ENCODE measurements at places on chromosomes 2 and 18.

DNA sequence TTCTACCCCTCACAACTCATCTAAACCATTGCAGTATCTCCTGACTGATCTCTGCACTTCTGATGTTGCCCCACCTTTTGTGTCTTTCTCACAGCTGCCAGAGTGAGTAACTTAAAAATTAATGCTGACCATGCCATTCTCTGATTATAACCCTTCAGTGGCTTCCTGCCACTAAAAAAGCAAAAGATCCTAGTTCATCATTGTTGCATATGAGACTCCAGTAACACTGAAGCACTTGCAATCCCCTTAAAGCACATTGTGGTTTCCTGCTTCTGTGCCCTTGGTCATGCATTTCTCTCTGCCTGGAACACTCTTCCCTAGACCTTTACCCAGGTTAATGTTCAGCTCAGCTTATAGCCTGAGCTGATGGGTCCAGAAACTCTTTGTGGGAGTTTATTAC, 95.1 kb upstream of the WDSUB1 start:
- no peak for DNase-seq

- DNase-seq: no peak
Measured at GRCh38 chr2:46816846-46817726, 98.5 kb downstream of the MCFD2 start.

DNA sequence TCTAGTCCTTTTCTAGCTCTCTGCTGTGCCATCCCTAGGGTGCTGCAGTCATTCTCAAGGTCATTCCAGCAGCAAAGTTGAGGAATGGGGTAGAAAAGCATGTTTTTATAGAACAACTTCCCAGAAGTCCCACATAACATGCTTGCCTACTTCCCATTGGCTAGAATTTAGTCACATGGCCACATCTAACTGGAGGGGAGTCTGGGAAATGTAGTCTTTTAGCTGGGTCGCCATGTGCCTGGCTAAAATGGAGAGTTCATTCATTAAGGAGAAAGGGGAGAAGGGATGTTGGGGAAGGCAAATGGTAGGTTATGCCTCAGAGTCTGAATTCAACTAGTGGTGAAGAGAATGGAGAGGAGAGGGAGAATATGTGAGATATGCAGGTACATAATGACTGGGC, 85.7 kb downstream of the SLC4A3 start:
- no peak for DNase-seq

GRCh38 chr2:60530660-60531281, 22.7 kb downstream of the BCL11A start:
- peak; percentile 57 for DNase-seq

DNA sequence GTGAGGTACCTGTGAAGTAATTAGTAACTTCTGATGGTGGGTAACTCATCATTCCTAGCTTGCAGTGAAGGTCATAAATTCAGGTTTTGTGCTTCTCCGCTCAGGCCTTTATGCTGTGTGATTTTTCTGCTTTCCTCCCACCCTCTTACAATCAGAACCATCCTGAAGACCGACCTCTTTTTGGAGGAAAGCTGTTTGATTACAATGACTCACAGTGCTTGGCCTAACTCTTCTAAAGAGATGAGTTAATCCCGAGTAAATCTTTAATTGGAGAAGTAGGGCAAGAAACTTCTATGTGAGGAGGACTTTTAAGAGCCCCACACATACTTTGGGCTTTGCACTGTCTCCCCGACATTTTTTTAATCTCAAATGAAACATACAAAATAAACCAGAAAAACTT, 53.1 kb downstream of the TTC27 start:
- no peak for DNase-seq

GRCh38 chr2:158495175-158495574, 38.4 kb downstream of the PKP4 start:
- DNase-seq: no peak

DNA sequence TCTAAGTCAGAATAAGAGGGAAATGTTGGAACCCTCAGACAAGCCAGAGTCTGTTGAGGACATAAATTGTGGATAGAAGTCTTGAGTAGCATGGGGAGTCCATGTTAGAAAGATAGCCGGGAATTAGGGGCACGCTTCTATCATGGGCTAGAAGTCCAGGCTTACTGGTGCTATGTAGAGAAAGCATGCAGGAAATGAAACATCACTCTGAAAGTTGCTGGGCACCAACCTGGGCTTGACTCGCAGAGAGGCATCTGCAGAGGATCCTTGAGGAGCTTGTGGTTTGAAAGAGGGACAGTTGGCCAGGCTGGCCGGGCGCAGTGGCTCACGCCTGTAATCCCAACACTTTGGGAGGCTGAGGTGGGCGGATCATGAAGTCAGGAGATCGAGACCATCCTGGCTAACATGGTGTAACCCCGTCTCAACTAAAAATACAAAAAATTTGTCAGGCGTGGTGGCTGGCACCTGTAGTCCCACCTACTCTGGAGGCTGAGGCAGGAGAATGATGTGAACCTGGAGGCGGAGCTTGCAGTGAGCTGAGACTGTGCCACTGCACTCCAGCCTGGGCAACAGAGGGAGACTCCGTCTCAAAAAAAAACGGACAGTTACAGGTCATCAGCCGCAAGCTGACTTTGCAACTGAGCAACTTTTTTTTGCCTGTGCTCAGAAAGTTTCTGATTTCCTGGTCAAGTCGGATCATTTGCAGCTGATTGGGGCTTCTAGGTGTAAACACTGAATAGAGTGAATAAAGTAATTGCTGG, 24.9 kb downstream of the CERS6 start:
- no peak for DNase-seq

- no peak for DNase-seq
Measured at GRCh38 chr18:61984349-61984748, 91.5 kb upstream of the RNF152 start.

- DNase-seq: no peak
Measured at GRCh38 chr2:190840569-190841172, 40.0 kb upstream of the GLS start.

- peak; percentile 24 for DNase-seq
Measured at GRCh38 chr2:45776160-45776955, 124.9 kb downstream of the PRKCE start.

GRCh38 chr2:151410485-151410834, 758 bp downstream of the RIF1 start:
- DNase-seq: no peak

GRCh38 chr2:218622606-218623365, 15.1 kb downstream of the PLCD4 start:
- no peak for DNase-seq

GRCh38 chr18:41371156-41372045, 583.6 kb upstream of the PIK3C3 start:
- DNase-seq: no peak

- no peak for DNase-seq
Measured at GRCh38 chr2:208255557-208256106, 761 bp upstream of the IDH1 start.

GRCh38 chr2:66431274-66431642, 3.7 kb upstream of the MEIS1 start:
- DNase-seq: no peak

DNA sequence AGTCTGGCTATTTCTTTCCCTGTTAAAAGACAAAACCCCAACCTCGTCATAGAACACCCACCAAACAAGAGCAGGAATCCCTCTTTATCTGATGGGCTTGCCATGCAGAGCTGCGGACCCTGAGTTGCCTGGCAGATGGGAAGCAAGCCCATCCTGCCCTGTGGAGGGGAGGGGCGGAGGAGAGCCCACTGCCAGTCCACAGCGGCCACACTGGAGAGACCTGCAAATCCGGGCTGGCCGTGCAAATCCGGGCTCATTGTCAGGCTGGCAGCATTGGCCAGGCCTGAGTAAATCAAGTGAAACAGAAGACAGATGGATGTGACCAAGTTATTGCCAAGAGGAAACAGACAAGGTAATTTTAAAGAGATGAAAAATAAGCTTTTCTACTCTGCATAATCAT, 22.0 kb downstream of the MYL12B start:
- DNase-seq: no peak

GRCh38 chr2:124678043-124678442, 653.0 kb downstream of the CNTNAP5 start:
- DNase-seq: no peak

DNA sequence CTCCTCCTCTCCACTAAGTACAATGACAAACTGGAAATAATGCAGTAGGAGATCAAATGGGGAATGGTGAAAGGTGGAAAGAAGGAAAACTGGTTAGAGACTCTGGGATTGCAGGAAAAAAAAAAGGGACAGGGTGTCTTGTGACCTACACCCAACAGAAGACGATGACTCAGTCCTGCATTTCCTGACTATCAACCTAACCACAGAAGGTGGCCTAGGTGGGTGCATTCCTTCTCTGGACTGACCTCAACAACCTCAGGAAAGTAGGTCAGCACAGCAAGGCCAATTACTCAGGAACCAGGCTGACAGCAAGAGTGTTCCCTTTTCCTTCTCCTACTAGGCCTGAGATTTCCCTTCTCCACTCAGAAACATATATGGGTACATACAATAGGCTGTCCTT, 1386.4 kb upstream of the ZEB2 start:
- DNase-seq: no peak

- no peak for DNase-seq
Measured at GRCh38 chr2:100140582-100140981, 1.8 kb downstream of the AFF3 start.

GRCh38 chr2:176187899-176188773, at the start of gene HOXD1:
Gene HOXD1 (plus strand): TSS chr2:176188668. CDS start chr2:176188802, 134 bp downstream.
- no peak for DNase-seq

- peak; percentile 72 for DNase-seq
Measured at GRCh38 chr2:198314559-198315153, 510.3 kb downstream of the PLCL1 start.

DNA sequence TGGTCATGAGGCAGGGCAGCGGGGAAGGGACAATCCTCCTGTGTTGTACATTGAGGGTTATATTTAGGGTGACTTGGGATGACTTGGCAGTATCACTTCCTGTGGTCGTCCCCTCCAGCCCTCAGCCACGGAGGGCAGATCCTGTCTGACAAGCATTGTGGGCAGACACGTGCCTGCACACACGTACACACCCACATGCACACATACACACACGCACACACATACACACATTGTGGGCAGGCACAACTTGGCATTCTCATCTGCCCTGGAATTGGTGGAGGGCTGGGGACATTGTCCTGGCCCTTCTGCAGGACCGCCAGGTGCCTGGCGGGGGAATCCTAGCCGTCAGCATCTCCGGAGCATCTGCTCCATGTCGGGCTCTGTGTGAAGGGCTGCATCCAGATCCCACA, 47.6 kb downstream of the ODC1 start:
- DNase-seq: no peak

DNA sequence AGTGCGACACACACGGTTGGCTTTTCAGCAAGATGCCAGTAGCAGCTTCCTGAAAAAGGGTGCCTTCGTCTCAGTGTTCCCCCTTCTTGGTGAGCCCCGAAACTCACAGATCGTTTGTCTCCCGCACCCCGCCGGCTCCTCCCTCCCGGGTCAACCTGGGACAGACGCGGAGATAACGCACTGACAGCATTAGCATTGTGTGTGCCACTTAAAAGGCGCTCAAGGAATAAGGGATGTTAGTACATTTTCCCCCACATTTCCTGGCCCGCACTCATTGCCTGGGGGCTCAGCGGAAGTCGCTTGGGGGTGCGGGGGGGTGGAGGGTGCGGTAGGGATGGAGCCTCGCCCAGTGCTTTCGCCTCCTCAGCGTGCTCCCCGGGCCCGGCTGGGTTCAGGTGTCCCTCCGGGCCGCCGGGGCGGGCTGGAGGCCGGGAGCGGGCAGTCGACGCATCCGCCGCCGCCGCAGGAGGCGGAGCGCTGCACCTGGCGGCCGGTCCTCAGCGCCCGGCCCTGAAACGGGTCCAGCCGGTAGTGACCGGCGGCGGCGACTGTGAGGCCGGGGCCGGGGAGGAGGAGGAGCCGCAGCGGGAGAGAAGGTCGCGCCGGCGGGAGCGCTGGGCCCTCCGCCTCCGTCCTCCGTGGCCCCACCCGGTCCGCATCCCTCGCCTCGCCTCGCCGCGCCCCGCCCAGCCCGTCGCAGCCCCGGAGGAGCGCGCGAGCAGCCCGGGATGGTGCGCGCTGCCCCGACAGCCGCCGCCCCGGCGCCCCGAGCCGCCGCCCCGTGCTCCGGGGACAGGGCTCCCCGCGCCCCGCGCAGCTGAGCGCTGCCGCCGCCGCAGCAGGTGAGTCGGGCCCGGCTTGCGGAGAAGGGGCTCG, at the start of gene MFSD6:
Gene MFSD6 (plus strand): TSS at position 694 of the 876 bp plus-strand sequence. CDS start 27,675 bp downstream, outside the sequence.
- no peak for DNase-seq

- no peak for DNase-seq
Measured at GRCh38 chr2:101874069-101874468, 117.7 kb upstream of the IL1R2 start.

GRCh38 chr2:207370646-207371045, 159.1 kb upstream of the CREB1 start:
- DNase-seq: no peak

DNA sequence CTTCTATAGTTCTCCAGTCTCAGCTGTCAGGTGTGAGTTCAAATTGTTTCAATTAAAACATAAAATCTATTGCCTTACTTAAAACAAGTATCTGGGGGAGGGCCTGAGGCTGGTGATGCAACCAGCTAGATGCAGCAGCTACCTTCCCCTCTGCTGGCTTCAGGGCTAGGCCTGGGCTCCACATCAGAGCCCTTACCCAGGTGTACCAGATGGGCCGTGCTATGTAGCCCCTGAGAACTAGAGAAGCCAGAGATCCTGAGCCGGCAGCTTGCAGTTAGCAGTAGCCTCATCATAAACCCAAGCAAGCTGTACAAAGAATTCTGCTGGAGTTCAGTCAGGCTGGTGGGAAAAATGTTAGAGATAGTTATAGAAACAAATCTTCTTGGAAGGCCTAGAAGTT, 97.7 kb upstream of the ACAA2 start:
- no peak for DNase-seq

DNA sequence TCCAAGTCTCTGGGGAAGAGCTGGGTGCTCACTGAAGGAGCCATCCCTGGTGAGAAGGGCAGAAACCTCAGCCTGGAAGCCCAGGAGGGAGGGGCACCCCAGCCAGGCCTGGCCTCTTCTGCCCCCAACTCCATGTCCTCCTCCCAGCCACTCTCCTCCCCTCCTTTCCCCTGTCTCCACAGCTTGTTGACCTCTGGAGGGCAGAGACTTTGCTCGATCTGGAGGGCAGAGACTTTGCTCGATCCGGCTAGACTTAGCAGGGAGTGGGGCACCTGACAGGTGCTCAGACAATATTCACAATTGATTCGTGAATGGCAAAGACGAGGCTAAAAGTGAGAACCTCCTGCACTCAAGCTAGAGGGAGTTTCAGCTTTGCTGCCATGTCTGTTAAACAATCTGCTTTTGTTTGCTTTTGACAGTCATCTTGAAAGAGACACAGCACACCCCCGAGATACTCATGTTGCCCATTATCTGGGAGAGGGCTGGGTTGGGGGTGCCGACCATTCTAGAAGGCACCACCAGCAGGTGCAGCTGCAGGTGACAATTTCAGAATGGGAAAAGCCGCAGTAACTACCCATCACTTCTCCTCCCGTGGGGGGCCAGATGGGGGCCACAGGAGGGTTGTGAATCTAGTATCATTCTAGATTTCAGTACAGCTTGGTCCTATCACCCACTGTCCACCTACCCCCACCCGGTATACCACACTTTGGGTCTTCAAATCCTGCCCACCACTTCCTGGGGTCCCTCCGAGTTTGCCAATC, 54.8 kb downstream of the DNMT3A start:
- no peak for DNase-seq

- DNase-seq: no peak
Measured at GRCh38 chr2:130328710-130329109, 14.0 kb upstream of the IMP4 start.

- no peak for DNase-seq
Measured at GRCh38 chr18:24560511-24560981, 100.1 kb downstream of the HRH4 start.

GRCh38 chr2:219175928-219176817, 552 bp downstream of the CNPPD1 start:
- no peak for DNase-seq

- no peak for DNase-seq
Measured at GRCh38 chr2:100141906-100142305, 484 bp downstream of the AFF3 start.

GRCh38 chr2:10225291-10226037, 77.2 kb upstream of the HPCAL1 start:
- no peak for DNase-seq
